ENCODE measurements at places on chromosomes 6 and 20.

DNA sequence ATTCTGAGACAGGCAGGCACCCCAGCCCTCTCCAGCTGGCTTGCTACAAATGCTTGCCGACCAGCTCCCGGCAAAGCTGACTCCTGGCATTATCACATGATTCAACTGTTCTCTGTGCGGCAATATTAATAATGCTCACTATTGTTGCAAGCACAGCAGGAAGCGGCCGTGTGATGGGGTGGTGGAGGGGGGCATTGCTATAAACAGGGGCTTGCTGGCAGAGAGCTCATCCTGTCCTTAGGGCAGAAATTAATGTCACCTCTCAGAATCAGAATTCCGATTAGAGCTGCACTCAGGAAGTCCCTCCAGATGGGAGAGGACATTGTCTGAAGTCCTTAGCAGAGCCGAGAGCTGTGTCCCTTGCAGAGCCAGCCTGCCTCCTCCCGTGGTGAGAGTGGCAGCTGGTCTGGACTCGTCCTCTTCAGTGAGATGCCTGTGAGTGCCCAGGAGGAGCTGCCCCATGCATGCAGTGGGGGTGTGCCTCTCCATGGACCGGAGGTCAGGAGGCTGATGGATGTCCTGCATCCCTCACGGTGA lies 162.5 kb downstream of the CDH4 start:
- DNase-seq = no peak

DNA sequence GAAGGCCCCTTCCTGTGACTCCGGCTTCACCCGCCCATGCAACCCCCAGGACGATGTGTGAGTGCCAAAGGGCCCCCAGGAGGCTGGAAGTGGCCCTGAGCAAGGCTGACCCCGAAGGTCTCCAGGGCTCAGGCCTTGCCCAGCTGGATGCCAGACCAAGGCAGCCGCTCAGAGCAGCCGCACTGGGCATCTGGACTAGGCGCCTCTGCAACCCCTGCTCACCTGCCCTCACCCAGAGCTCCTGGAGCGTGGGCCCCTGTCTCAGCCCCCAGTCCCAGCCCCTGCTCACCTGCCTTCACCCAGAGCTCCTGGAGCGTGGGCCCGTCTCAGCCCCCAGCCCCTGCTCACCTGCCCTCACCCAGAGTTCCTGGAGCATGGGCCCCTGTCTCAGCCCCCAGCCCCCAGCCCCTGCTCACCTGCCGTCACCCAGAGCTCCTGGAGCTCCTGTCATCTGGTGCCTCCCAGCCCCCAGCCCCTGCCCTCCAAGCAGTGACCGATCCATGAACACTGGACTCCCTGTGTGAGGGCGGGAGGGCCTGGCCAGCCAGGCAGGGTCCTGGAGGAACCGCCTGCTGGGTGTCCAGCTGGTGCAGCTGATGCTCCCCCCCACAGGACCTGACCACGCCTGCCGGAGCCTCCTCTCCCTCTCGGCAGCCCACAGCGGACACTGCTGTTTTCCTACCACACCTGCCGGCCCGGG lies 1.1 kb downstream of the SRMS start:
- no peak for DNase-seq

DNA sequence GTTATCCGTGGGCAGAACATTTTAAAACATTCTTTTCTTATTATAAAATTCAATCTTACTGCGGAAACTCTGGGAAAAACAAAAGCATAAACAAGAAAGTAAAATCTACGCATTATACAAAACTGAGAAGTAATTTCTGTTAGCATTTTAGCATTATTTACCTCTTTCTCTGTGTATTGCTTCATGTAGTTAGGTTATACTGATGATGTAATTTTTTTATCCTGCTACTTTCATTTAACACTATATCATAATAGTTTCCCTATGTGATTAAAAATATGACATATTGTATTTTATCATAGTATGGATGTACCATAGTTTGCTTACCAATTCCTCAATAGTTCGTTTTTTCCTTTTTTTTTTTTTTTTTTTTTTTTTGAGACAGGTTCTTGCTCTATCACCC lies 4.2 kb upstream of the GCNT2 start:
- DNase-seq = no peak

- DNase-seq = peak; percentile 71
These were observed 5.6 kb upstream of the HLA-DOA start for GRCh38 chr6:33014841-33015634.

DNA sequence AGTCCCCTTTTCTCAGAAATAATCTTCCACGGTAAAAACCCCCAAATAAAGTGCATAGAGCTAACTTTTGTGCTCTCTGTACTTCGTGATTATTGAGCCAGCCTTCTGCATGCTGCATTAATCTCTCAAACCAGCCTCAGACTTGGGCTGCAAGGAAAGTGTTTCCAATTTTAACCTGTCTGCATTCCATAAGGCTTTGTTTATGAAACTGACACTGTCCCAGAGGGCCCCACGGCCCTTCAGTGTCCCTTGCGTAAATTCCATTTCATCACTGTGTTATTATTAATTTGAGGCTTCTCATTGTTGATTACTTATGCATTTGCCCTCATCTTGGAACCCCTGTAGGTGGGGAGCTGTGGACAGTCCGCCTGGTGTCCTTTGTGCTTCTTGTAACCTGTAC lies 15.6 kb upstream of the SNRPB2 start:
- DNase-seq = no peak

GRCh38 chr20:17885544-17885943 lies 83.0 kb downstream of the SNX5 start:
- no peak for DNase-seq

DNA sequence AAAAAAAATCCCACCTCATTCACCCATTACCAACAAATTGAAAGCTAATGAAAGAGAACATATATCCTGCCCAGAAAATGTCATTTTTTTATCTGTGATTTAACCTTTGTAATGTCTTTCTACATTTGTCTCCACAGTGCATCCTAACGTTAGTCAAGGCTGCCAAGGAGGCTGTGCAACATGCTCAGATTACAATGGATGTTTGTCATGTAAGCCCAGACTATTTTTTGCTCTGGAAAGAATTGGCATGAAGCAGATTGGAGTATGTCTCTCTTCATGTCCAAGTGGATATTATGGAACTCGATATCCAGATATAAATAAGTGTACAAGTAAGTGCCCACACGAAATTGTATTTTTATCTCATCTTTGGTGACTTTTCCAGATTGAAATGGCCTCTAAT lies 30.0 kb downstream of the RSPO3 start:
- no peak for DNase-seq

DNA sequence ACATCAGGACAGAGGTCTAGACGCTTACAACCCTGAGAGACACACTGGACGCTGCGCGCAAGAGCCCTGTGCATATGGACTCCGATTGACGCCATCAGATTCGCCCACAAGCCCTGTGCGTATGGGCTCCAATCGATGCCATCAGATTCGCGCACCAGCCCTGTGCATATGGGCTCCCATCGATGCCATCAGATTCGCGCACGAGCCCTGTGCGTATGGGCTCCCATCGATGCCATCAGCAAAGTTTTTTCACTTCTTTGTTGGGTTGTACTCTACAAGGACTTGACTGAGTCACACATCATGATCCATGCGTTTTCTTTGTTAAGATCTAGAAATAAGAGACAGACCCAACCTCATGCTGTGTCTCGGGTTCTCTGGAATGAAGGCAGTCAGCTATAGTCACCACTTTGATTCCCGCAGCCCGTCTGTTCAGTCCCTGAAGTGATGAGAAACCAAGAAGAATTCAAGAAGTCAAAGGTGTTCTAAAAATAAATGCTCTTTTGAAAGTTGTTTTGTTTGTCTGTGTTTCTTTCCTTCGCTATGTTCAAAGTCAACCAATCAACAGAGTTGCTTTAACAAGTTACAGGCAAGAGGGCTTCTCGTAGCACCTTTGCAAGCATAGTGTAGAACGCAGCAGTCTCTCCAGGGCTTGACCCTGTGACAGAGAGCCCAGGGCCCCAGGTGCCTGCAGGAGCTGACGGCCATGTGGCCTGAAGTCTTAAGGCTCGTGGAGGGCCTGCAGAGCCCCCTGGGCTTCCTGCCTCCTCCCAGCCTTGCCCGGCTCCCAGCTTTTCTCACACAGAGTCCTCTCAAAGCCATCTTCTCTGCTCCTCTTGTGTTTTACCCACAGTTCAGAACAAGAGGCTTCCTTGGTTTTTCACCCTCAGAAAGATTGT lies 7.9 kb downstream of the RPS6KA2 start:
- DNase-seq = no peak

DNA sequence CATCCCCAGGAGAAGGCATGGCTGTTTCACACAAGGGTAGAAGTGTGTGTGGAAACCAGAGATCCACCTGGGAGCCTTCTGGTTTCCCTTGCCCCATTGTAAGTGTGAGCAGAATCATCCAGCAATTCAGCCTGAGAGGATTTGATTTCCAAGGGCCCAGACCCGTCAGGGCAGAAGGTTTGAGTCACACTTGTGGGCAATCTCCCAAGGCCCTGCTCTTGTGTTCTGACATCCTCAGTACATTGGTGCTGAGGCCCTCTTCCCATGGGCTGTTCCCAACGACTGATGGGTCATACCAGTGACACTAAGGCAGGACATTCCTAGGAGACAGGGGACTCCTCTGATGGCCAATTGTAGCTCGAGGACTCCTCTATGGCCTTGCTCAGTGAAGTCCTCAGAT lies 58.2 kb upstream of the POLR1H start:
- DNase-seq = no peak

GRCh38 chr20:62155428-62156253 lies 12.1 kb downstream of the SS18L1 start:
- no peak for DNase-seq

- DNase-seq = no peak
These were observed 115.2 kb downstream of the CEBPB start for GRCh38 chr20:50305636-50306477.

- DNase-seq = no peak
These were observed 256.5 kb downstream of the TRDN start for GRCh38 chr6:123380257-123380656.

DNA sequence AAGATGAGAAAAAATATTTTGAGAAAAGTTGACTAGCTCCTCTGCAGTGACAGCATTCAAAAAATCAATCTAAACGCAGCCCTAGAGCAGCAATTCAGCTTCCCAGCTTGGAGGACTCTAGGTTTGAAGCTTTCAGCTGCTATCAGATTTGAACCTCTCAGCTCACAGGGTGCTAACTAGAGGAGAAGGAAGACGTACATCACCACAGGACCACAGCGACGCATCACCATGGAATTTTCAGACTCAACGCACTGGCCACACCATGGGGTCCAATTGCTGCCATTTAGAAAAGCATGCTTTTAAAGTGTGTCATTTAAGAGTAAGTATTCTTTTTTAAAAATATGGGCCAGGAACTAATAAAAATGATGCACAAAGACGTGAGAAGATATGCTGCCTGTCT lies 45.0 kb upstream of the FUCA2 start:
- DNase-seq = no peak

- no peak for DNase-seq
These were observed 1368.8 kb upstream of the ADGRB3 start for GRCh38 chr6:67265996-67266921.

- DNase-seq = peak; percentile 20
These were observed 45.6 kb upstream of the RAB23 start for GRCh38 chr6:57267586-57268293.

- DNase-seq = no peak
These were observed 193.9 kb downstream of the MMUT start for GRCh38 chr6:49269190-49269589.

- no peak for DNase-seq
These were observed 274.8 kb downstream of the LRFN2 start for GRCh38 chr6:40312213-40313015.

DNA sequence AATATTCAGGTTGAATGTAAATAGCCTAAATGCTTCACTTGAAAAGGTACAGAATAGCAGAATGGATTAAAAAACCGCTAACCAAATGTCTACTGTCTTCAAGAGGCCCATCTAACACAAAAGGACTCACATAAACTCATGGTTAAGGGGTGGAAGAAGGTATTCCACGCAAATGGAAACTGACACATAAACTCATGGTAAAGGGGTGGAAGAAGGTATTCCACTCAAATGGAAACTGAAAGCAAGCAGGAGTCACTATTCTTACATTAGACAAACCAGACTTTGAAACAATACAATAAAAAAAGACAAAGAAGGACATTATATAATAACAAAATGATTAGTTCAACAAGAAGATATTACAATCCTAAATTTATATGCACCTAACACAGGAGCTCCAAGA lies 38.3 kb upstream of the PKIB start:
- no peak for DNase-seq

DNA sequence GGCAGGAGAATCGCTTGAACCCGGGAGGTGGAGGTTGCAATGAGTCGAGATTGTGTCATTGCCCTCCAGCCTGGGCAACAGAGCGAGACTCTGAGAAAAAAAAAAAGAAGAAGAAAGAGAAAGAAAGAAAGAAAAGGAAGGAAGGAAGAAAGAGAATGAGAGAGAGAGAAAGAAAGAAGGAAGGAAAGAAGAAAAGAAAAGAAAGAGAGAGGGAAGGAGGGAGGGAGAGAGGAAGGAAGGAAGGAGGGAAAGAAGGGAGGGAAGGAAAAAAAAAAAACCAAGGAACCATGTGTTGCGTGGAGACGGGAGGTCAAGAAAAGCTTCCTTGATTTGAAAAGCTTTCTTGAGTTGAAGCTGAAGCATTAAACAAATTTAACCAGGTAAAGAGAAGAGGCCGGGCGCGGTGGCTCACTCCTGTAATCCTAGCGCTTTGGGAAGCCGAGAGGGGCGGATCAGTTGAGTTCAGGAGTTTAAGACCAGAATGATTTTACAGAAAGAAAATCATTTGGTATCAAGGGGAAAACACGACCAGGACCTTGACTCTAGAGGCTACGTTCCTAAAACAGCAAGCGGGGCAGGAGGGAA lies 90.5 kb upstream of the PRSS16 start:
- no peak for DNase-seq

DNA sequence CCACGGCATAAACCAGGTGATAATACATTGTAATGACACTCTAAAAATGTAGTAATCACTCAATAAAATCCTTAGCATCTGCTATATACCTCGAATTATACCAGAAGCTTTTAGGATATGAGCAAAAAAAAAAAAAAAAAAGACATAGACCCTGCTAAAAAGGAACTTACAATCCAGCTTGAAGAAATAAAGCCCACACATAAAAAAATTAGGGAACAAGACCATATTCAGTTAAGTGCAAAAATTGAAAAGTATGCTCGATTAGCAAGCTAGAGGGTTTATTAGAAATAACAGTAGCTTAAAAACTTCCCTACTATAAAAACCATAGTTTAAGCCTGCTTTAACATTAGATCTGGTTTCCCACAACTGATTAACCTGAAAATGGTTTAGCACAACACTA lies 135.6 kb downstream of the GMPR start:
- no peak for DNase-seq

GRCh38 chr6:106360410-106360988 lies at the start of gene CRYBG1:
Gene CRYBG1 (plus strand): TSS chr6:106360717. CDS start chr6:106360909, 192 bp downstream.
- peak; percentile 36 for DNase-seq

GRCh38 chr20:24764794-24765202 lies 184.3 kb upstream of the CST7 start:
- DNase-seq = no peak

- DNase-seq = no peak
These were observed 23.1 kb downstream of the HM13 start for GRCh38 chr20:31537116-31537871.

DNA sequence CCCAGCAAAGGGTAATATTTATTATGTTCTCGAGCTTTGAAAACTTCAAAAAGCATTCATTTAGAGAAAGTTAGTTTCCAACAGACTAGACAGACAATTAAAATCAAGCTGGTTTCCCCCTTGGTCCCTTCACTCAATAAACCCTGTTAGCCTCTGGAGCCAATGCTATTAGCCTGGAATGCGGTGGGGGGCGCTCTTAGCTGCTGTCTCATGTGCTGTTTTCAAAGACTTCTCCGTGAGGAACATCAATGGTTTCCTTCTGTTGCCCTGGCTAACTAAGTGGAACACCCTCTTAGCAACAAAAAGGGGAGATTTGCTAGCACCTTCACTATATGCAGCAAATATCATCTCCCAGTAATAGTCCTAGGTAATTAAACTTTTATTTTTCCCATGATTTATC lies 86.4 kb downstream of the LY86 start:
- DNase-seq = no peak

All from hematopoietic multipotent progenitor cell treated with erythropoietin and hydrocortisone succinate and interleukin-3 and kit ligand, for 15 days (in vitro differentiated cells).